GM12878 (cell line): ENCODE measurements at places on chromosomes 7 and 10. TPM values are rescaled to one million over a fixed set of nuclear protein-coding genes. Genes with fewer than 3 reads are reported as not detected.

Gene MYL10
- not detected in 2 replicates for polyA plus RNA-seq

Gene C10orf62
- not detected in 2 replicates for polyA plus RNA-seq

Gene MMP21
- polyA plus RNA-seq: 0.09 and 0.24 TPM in 2 replicates

Gene PRLHR
- polyA plus RNA-seq: not detected in 2 replicates

Gene AMZ1
- polyA plus RNA-seq: 1.0 and 2.0 TPM in 2 replicates

Gene ZNF736
- polyA plus RNA-seq: 7.6 and 8.7 TPM in 2 replicates

Gene SFRP4
- not detected in 2 replicates for polyA plus RNA-seq

Gene INMT
- polyA plus RNA-seq: not detected in 2 replicates

Gene TMEM184A
- not detected in 2 replicates for polyA plus RNA-seq

Gene EPHA1
- polyA plus RNA-seq: 0.21 and 0.35 TPM in 2 replicates

GRCh38 chr7:16670021-16670420 lies 24.0 kb downstream of the BZW2 start:
- DNase-seq: no peak

DNA sequence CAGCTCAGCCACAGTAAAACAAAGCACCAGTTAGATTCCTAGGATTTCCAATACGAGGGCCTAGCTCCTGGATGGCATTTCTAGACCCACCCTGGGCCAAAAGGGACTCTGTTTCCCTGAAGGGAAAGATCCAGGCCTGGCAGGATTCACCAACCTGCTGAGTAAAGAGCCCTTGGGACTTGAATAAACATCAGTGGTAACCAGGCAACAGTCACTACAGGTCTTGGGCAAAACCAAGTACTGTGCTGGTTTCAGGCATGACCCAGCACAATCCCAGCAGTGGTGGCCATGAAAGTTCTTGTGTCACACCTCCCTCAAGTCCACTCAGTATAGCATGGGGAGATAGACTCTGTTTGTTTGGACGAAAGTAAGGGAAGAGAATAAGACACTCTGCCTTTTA lies 31.0 kb upstream of the STARD3NL start:
- no peak for DNase-seq

GRCh38 chr7:5462216-5462615 lies 38.6 kb upstream of the TNRC18 start:
- no peak for DNase-seq

- DNase-seq: no peak
Observed at GRCh38 chr10:97659589-97659988, 19.1 kb downstream of the PI4K2A start.

- DNase-seq: no peak
Observed at GRCh38 chr7:157440346-157441022, 103.7 kb downstream of the DNAJB6 start.

DNA sequence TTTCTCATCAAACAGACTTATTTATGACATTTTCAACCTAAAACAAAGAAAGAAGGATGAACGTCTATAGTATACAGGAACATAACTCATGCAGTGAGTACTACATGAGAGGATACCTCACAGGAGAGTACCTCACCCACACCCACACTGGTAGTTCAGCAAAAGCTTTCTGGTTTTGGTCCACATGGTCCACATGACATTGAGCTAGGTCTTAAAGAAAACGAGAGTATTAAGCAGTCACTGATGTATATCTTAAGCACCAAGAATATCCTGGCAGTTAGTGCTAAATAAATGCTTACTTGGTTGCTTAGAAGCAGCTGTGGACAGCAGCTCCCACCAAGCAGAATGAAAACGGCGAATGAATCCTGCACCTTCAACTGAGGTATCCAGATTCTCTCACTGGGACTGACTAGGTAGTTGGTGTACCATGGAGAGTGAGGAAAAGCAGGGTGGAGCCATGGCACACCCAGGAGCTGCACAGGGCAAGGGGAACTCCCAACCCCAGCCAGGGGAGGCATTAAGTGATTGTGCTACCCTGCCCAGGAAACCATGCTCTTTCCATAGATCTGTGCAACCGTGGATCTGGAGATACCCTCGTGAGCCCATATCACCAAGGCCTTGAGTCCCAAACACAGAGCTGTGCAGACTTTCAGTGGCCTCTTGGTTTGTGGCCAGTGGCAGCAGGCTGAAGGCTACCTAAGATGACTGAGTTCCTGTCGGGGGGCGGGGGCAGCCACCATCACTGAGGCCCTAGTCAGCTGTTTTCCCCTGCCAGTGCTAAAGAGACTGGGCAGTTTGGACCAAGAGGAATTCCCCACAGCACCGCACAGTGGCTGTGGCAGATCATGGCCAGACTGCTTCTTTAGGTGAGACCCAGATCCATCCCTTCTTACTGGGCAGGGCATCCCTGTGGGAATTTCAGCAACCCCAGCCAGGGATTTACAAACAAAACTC lies 143.4 kb downstream of the SGMS1 start:
- DNase-seq: no peak

- DNase-seq: no peak
Observed at GRCh38 chr10:64658528-64658927, 1137.3 kb downstream of the REEP3 start.

DNA sequence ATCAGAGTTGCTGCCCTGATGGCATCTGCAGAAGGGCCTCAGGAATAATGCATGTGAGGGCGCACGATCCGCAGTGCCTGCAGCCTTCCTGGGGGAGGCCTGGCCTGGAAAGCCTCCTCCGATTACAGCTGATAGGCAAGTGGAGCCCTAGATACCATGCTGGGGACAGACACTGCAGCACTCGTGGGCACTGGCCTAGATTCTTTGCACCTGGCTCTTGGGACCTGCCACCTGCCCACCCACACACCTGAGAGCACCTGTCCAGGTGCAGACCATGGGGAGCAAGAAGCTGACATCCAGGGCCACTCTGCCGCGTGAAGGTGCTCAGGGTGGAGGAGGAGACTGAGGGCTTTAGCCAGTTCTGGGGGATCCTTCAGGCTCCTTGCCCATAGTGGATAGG lies 14.8 kb downstream of the YKT6 start:
- DNase-seq: no peak

DNA sequence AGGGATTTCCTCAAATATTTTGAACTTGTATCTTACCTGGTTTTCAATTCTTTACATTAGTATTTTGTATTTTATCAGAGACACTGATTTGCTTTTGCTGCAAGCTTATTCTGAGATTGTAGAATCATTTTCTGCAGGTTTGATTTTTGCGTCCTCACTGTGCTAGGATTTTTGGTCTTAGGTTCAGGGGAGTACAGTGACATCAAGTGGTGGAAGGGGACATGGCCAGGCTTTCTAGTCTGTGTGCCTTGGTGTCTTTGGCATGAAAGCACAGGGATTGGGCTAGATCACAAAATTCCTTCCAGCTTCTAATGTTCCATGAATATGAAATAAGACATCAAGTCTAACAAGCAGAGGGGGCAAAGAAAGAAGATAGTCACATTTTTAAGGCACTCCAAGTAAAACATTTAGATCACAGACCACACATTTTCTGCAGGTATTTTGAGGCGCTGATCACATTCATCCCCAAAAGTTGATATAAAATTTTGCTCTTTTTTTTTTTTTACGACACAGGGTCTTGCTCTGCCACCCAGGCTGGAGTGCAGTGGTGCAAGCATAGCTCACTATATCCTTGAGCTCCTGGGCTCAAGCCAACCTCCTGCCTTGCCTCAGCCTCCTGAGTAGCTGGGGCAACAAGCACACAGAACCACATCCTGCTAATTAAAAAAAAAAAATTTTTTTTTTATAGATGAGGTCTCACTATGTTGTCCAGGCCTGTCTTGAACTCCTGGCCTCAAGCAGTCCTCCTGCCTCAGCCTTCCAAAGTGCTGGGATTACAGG lies 124.4 kb downstream of the PON1 start:
- DNase-seq: no peak

DNA sequence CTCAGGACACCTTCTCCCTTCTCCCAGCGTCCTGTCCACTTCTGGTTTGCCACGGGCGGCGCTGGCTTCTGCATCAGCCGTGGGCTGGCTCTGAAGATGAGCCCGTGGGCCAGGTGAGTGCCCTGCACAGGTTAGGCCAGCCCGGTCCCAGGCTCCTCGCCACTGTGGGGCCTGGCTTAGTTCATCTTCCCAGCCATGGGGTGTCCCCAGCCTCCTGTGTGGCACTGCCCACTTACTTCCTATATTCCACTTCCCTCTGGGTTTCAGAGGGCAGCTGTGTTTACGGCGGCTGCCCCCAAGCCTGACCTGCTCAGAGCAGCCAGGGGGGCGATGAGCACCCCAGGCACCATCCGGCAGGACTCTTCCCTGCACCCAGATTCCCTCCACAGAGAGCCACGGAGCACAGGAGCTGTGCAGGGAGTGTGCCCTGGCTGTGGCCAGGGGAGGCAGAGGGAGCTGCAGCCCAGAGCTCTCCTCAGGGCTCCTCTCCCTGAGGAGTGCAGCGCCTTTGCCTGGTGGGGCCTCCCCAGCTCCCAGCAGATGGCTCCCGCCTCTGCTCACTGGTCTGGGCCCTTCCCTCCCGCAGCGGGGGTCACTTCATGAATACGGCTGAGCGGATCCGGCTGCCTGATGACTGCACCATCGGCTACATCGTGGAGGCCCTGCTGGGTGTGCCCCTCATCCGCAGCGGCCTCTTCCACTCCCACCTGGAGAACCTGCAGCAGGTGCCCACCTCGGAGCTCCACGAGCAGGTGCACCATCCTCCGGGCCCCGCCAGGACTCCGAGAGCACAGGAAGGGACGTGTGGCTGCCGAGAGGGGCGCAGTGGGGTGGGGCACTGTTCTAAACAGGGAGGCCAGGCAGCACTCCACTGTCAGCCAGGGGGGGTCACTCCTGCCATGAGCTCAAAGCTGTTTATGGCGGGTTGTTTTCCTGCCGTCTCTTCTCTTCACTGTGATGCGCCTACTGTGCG lies 6.4 kb downstream of the LFNG start:
- no peak for DNase-seq

DNA sequence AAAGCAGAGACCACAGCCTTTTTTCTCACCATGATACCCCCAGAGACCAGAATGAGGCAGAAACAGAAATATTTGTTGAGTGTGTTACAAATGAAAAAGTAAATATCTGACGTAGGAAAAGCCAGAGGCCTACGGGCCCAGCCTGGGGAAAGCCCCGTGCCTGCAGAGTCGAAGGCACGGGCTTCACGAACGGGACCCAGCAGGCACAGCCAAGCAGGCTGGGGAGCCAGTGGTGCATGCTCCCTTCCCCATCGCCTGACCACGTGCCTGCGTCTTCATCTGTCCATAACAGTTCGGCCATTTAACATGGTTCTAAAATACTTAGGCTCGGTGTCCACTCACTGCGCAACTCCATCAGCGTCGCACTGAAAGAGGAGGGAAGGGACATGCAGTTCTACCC lies 50.8 kb downstream of the SLIT1 start:
- DNase-seq: no peak

GRCh38 chr10:76729841-76730487 lies 907.6 kb downstream of the KCNMA1 start:
- no peak for DNase-seq

DNA sequence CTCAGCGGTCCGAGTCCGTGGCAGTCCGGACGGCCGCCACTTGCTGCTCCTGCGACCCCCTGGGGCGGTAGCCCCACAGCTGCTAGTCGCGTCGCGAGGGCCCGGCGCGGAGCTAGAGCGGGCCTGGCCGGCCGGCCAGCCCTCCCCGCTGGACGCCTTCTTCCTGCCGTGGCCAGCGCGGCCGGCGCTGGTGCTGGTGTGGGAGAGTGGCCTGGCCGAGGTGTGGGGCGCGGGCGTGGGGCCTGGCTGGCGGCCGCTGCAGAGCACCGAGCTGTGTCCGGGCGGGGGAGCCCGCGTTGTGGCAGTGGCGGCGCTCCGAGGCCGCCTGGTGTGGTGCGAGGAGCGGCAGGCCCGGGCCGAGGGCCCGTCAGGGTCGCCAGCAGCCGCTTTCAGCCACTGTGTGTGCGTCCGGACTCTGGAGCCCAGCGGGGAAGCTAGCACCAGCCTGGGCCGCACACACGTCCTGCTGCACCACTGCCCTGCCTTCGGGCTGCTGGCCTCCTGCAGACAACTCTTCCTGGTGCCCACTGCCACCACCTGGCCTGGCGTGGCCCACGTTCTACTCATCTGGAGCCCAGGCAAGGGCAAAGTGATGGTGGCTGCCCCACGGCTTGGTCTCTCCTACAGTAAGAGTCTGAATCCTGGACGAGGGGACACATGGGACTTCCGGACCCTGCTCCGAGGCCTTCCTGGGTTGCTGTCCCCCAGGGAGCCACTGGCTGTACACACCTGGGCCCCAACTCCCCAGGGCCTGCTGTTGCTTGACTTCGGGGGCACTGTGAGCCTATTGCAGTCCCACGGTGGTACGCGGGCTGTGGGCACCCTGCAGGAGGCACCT lies 631 bp downstream of the HPS6 start:
- DNase-seq: no peak

DNA sequence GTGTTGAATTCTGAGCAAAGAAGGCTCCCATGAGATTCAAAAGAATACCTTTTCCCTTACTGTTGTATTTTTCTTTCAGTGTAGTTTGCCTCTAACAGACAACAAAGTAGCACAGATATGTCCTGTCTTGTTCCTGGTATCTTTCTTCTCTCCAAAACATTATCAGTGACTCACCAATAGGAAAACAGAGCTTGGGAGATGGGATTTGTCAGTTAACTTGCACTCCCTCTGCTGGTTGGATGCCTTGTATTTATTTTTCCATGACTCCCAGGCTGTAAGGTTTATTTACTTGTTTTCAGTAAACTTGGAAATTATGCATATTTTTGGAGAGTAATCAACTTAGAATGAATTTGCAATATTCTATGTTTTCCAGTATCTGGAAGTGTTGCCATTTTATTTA lies 129.7 kb downstream of the SAMD9 start:
- DNase-seq: no peak

DNA sequence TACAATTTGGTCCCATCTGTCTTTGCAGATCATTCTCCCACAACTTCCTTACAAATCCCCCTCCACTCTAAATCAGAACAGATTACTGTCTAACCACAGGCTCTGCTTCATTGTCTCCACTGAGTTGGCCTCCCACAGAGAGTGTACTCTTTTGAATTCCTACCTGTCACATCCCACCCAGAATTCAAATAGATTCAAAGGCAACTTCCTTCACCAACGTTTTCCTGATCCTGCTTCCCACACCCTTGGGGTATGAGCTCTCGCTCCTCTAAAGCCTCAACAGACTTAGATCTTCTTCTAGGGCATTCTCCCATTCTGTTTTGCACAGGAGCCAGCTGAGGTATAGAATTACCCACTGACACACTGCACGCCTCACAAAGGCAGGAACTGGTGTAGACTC lies 197.8 kb upstream of the CDCA7L start:
- DNase-seq: no peak

DNA sequence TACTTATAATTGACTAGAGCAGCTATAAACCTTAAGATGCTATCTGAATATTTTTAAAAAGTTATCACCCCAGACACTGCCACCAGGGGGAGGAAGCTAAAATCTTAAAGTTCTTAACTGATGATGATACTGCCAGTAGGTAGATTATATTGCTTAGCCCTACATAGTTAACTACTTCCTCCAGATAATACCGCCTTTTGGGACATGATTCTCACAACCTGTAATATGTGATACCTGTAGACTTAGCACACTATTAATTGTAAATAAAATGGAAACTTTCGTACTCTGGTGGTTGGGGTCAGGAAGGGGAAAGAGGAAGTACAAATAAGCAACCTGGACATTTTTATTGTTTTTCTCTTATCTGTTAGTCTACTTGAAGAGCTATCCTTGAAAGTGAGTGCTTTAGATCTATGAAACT lies 268.9 kb downstream of the ADK start:
- DNase-seq: peak; percentile 5
